H1 (cell line): ENCODE measurements at places on chromosomes 4 and X.

GRCh38 chr4:150990250-150990649 is 24.8 kb downstream of the LRBA start:
- no peak for DNase-seq

DNA sequence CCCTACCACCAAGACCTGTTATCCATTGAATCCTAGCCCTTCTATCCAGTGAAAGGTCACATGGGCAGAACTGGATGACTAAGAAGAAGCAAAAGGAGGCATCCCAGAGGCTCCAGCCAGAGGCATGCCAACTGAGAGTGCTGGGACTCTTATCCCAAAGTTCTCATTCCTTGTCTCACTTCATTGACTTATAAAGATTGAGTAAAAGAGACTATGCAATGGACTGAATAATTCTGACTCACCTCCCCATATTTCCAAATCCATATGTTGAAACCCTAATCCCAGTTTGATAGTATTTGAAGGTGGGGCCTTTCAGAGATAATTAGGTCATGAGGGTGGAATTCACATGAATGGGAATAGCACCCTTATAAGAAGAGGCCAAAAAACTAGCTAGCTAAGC is 131.4 kb downstream of the COL25A1 start:
- no peak for DNase-seq

DNA sequence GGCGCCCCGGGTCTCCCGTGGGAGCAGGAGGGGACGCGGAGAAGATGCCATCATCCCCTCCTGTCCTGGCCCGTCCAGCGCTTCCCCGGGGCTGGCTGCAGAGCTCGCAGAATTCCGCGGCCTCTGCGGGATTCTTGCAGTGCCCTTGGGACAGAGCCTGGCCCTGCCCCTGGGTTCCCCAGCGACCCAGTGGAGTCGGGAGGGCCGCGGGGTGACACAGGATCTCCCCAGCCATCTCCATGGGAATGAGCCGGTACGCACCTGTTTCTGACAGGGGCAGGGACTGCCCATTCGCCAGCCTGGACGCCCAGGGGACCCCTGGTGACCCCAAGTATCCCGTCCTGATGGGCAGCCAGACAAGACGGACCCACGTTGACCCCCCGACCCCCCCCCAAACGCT is 482 bp downstream of the FAM9C start:
- no peak for DNase-seq

DNA sequence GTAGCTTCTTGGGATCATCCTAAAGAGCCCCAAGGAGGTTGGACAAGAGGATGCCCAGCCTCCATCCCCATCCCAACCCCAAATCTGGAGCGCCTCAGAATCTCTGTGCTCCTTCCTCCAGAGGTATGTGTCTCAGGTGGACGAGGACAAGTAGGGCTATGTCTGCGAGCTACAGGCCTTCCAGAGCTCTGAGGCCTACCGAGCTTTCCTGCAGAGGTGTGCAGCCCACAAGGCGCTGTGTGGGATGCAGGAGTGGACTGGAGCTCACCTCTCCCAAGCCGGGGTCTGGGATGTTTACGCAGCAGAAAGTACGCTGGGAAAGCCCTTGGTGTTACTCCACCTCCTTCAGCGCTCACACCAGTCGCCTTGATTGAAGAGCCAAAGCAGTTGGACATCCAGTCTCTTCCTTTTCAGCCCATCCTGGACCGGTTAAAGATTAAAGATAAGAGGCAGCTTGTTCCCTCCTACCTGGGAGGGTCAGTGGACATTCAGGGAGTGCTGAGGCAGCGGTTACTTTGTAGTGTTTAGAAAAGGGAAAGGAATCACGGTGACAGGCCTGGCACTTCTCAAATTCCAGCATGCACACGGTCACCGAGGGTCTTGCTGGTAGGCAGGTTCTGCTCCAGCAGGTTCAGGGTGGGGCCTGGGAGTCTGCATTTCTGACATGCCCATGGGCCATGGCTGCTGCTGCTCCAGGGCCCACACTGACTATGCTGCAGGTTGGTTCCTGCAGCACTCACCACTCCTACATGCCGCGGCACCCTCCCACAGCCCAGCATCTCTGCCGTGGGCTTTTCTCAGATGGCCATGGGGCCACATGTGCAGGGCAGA is 29.5 kb upstream of the JAKMIP1 start:
- DNase-seq: no peak

DNA sequence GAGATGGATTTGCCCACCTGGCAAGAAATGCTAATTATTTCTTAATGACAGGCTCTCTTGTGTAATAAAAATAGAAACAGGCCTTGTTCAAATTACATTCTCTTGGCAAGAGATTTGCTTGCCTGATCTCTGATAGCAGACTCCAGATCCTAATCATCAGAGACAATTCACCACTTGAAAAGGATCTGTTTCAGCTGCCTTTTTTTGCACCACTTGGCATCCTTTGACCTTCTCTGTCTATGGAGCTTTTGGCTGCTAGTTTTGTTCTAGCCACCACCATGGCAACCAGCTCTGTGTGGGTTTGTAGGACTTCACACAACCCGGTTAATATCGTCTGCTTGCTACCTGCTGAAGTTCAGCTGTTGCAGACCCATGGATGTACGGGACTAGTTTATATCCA is 241.1 kb upstream of the TLL1 start:
- no peak for DNase-seq
